CD4-positive, alpha-beta T cell (primary cell): ENCODE measurements at places on chromosomes 7 and 10. TPM values are rescaled to one million over a fixed set of nuclear protein-coding genes. Genes with fewer than 3 reads are reported as not detected.

- no peak overlapping the region for H3K4me3 ChIP-seq
- no peak overlapping the region for H3K27ac ChIP-seq
- no peaks in the 10 kb centered on the region for H3K4me1 ChIP-seq
Measured at GRCh38 chr7:44172803-44173424, 16.3 kb downstream of the GCK start.

- peaks cover 27% of the 10 kb centered on the region for H3K4me1 ChIP-seq
- no peak overlapping the region for H3K4me3 ChIP-seq
- H3K36me3 ChIP-seq, result peaks cover 15% of the 10 kb centered on the region
- H3K27me3 ChIP-seq, result no peaks in the 10 kb centered on the region
- DNase-seq, result no peak
Measured at GRCh38 chr7:105685161-105685560, 103.9 kb upstream of the EFCAB10 start.

The POLR2J2 gene
- 81.3 TPM for total RNA-seq

The HABP2 gene
- total RNA-seq, result not detected

The RASSF4 gene
- 0.88 TPM for total RNA-seq
